Activated T-helper 9 cell treated with anti-CD3 and anti-CD28 coated beads, Interleukin-2, amount 50 U/mL, for 16 hours (primary cell): ENCODE measurements at places on chromosomes 2 and 18.

DNA sequence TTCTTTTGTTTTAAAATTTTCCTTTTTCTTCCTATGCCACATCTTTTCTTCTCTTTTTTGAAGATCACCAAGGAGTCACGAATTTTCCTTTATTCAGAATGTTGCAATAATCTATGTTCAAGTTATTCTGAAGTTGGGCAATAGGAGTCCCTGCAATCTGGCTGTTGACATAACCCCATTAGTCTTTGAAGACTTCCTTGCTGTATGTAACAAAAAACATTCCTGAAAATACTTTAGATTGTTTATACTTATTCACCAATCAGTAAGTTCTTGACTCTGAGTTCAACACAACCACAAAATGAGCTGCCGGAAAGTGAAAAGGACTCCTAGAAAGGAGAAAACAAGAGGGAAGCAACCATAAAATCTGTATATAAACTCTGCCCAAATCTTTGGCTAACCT lies 62.8 kb downstream of the TMEM237 start:
- DNase-seq = no peak

- no peak for DNase-seq
Measured at GRCh38 chr2:127637725-127638252, 8.2 kb upstream of the GPR17 start.

- no peak for DNase-seq
Measured at GRCh38 chr2:53473236-53473635, 294.4 kb upstream of the CHAC2 start.

- DNase-seq = no peak
Measured at GRCh38 chr2:96486696-96487095, 18.5 kb downstream of the NEURL3 start.

GRCh38 chr2:41572154-41572553 lies 475.7 kb upstream of the PKDCC start:
- no peak for DNase-seq

DNA sequence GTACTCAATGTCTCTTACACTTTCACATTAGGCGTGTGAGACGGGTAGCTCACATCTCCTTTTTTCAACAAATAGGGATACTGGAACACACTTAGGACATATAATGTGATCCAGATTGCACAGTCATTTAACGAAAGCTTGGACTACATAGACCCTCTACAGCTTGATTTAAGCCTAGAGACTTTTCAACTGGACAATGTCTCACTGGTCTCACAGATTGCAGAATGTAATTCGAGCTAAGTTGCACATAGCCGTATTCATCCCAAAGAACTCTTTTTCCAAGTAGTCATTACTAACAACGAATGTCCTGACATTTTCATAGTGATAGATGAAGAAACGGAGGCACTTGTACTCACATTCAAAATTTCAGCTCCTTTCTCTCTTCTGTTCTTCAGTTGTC lies 612.1 kb downstream of the ZEB2 start:
- DNase-seq = no peak

- no peak for DNase-seq
Measured at GRCh38 chr2:62662554-62662953, 43.0 kb upstream of the EHBP1 start.

DNA sequence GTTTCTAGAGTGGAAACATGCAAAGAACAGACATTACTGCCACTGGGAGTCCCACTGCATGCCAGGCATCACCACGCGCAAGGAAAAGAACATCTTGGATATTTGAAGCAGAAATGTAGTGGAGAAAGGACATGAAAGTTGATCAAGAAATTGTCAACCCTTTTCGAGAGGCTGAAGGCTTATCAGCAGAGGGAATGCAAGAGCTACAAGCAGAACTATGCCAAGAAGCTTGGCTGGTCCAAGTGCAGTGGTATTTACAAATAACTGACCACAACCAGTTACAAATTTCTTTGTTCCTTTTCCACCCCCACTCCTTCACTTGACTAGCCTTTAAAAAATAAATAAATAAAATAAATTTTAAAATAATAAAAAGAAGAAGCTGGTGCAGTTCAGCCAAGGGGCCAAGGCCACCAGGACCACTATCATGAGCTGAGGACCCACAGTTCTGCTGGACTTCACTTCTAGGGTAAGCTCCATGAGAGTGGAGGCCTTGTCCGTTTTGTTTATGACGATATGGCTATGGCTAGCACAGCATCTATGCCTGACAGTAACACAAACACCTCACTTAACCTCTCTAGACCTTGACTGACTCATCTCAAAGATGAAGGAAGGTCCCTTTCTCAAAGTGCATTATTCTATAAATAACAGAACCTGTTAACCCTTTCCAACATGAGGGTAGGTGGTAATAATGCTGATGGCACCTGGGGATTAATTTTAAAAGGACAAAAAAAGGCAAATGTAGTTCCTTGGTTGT lies 20.9 kb downstream of the MARCHF4 start:
- no peak for DNase-seq

DNA sequence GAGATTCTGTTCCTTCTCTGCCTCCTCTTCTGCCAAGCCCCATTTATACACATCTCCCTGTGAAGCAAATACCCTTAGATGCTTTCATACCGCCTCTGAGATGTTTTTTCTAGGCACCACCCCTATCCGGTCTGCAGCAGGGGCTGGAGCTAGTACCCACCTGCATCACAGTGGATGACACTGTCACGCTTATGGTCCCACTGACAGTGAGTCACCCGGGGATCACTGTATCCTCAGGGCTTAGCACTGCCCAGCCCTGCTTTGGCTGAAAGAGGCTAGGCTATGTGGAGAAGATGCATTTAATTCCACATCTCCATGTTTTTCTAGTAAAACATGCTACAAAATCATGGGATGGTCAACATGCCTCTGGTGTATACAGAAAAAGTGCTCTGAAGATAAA lies 9.9 kb downstream of the FABP1 start:
- DNase-seq = no peak

GRCh38 chr2:238952261-238952919 lies 104.5 kb downstream of the TWIST2 start:
- DNase-seq = no peak
